ENCODE measurements at places on chromosomes 5 and 9.
A peak's percentile ranks its signal among the peaks of the same experiment; 100 is the strongest.

GRCh38 chr5:53071738-53072137 lies 37.8 kb downstream of the MOCS2 start:
- no peak for DNase-seq

- peak; percentile 25 for DNase-seq
Observed at GRCh38 chr5:3597167-3598007, 1.8 kb downstream of the IRX1 start.

DNA sequence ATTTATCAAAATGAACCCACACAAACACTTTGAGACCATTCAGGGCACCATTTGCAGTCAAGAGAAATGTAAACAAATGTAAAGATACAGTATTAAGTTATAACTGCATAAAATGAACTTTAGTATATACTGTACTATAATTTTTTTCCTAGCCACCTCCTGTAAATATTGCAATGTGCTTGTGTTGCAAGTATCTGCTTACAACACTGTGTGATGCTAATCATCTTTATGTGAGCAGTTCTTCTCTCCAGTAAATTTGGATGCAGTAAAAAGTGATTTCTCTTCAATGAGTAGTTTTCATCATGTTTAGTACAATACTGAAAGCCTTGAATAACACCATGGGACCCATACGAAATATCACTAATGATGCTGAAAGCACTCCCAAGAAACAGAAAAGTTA lies 9.4 kb downstream of the G3BP1 start:
- no peak for DNase-seq

DNA sequence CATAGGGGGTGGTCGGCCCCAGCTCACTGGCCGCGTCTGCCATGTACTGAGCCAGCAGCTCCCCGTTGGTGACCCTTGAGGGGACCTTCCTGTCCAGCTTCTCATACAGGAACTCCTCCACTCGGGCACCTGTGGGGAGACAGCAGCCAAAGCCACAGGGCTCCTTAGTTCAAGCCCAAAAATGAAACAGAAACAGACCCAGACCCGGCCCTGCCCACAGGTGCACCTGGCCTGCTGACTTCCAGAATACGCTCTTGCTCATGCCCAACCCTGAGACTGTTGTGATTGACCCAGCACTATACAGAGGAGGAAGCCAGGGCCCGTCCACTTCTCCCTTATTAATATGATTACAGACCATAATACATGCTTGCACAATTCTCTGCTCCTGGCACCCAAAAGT lies 7.0 kb downstream of the SH3GLB2 start:
- no peak for DNase-seq

GRCh38 chr9:98193336-98193944 lies 1.0 kb upstream of the CORO2A start:
- DNase-seq = no peak
